ENCODE measurements at places on chromosomes 1 and 21.

DNA sequence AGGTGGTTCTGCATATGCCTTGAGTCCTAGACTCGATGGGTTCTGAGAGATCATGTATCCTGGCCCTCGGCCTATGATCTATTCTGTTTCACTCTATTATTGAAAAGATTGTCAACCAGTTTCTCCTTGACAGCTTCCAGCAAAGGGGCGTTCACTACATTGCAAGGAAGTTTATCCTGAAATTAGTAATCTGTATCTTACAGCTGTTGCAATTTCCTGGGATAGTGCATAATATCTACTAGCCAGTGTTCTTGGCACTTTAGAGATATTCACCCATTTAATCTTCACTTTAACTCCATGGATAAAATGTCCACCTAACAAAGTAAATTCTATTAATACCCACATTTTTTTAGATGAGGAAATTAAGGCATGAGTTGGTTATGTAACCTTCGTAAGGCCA is 203.6 kb downstream of the TGFB2 start:
- DNase-seq = no peak

DNA sequence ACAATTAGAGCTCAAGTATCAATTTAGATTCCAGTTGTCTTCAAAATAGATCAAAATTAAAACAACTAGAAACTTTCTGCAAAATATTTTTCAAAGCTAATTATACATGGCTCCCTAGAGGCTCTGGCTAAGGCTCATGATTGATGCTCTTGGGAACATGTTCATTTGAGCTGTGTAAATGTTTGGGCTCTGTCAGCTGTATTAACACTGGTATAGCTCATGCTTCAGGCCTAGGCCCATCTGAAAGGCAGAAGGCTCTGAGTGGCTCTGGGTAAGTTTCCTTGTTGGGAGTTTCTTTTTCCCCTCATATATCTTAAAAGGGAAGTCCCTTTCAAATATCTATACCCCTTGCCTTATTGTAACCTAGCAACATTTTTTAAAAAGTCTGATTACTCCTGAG is 81.3 kb downstream of the UROD start:
- no peak for DNase-seq

- DNase-seq = no peak
Measured at GRCh38 chr1:24481101-24481500, 21.5 kb upstream of the RCAN3 start.

DNA sequence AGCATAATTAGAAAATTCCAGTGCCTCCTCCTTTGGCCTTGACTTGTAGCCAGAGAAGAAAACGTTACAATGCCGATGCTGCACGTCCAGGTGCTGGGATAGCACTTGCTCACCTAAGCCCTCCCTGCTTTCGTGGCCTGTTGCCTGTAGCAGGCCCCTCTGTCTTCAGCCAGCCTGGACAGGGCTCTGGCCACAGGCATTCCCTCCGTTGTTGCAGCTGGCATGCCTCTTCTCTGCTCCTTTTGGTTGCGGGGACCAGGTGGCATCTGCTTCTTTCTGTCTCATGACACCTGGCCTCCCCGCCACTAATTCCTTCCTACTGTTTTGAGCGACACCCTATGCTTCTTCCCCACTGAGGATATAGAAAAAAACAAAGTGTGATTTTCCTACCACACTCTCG is 54.6 kb upstream of the MORC3 start:
- DNase-seq = peak; percentile 76

GRCh38 chr1:10673109-10673711 is 123.2 kb downstream of the CASZ1 start:
- DNase-seq = no peak

DNA sequence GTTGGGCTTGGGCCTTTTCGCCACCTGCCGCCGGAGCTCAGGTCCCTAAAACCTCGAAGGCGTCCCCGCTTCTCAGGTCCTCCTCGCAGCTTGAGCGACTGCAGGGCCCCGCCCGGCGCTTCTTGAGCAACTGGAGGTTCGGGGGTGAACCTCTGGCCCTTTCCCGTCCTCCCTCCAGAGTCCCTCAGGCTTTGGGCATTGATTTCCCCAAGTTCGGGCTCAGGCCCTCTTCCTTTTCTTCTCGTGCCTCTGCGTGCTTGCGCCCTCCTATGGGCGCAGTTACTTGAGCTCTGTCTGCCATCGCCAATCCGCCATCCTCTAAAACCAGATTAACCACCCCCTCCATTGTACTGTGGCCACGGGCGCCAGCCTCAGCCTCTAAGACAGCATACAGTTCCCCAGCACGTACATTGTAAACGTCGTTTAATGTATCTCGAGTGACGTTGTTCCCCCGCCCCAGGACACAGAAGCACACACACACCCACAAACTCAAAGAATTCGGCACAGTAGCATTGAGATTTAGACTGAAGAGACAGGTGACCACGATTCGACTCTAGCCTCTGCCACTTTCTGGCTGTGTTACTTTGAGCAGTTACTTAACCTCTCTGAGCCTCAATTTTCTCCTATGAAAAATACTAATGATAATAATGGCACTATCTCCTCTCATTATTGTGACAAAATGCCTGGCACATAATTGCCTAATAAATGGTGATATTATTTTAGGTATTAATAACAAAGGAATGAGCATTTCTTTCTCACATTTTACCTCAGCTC is 22.6 kb downstream of the BTG2 start:
- DNase-seq = no peak

- DNase-seq = no peak
Measured at GRCh38 chr1:14570514-14570913, 28.0 kb upstream of the KAZN start.

- peak; percentile 46 for DNase-seq
Measured at GRCh38 chr1:82775406-82776000, 974.8 kb downstream of the ADGRL2 start.

DNA sequence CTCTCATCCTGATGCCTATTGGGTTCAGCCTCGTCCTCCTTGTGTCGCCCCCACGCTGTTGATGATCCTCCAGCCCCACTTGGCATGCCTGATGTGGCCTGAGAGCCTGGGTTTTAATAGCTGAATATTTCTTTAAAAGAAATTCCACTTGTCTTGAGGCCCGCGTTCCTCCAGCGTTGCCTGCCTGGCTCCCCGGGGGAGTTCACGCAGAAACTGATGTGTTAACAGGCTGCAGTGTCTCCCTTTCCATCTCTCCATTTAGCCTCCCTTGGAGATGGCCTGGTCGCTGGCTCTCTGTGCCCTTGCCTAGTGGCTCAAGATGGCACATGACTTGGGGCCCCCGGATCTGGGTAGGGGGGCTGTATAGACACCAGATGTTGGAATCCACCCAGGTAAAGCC is 9.5 kb downstream of the ACTL8 start:
- no peak for DNase-seq

GRCh38 chr1:166944186-166944967 is 31.0 kb downstream of the ILDR2 start:
- no peak for DNase-seq

GRCh38 chr1:206510371-206510770 is 3.0 kb downstream of the RASSF5 start:
- DNase-seq = peak; percentile 52

GRCh38 chr1:201593200-201593921 is 54.4 kb downstream of the NAV1 start:
- peak; percentile 68 for DNase-seq

GRCh38 chr1:6574025-6574620 is 5.7 kb upstream of the ZBTB48 start:
- peak; percentile 82 for DNase-seq

GRCh38 chr1:113279776-113280391 is 110.4 kb upstream of the MAGI3 start:
- DNase-seq = no peak

DNA sequence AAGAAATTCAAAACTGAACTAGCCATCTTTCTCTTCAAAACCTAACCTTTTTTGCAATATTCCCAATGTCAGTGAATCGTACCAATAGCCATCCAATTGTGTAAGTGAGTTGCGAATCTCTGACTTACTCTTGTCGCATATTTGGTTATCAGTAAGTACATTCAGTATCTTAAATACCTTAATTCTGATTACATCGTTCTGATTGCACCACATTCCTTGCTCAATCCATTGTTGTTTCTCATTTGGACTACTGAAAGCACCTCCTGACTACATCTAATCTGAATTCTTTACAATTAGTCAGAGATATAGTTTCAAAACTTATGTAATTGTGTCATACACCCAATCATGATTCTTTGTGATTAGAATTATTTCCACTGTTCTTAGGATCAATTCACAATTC is 16.8 kb upstream of the BRINP3 start:
- no peak for DNase-seq

GRCh38 chr1:115678141-115678540 is 36.4 kb downstream of the VANGL1 start:
- DNase-seq = no peak

- DNase-seq = no peak
Measured at GRCh38 chr1:21379571-21379970, 60.4 kb upstream of the NBPF3 start.

- no peak for DNase-seq
Measured at GRCh38 chr1:111671852-111672251, 52.3 kb downstream of the RAP1A start.

DNA sequence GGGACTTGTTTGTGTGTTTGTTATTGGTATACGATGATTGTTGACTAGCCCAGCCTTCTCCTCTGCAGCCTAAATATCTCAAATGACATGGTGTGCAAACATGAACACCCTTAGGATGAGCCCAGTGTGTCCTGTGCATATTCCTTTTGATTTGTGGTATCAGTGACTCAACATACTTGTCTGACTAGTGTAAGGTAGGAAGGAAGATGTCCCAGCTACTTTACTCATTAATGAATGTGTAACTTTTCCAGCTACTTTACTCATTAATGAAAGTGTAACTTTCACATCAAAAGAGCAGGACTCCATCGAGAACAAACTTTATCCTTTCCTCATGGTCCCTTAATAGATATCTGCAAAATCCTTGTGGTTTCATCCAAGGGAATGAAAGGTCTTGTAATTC is 2.7 kb upstream of the ZNF692 start:
- no peak for DNase-seq

DNA sequence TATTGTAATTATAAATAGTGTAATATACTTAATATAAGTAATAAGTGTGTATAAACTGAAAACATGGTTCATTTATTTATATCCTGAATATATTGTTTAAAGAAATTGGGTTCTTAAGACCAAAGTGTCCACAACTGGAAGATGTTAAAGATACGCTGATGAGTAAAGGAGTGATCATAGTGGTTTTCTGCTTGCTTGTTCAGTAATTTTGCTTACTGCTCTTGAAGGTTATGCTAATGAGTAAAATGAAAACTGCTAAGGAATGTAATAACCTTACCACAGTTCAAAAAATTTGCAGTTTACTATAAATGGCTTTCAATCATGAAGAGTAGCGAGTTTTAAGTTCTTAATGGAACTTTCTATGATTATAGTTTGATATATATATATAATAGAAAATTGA is 22.0 kb downstream of the DONSON start:
- no peak for DNase-seq

DNA sequence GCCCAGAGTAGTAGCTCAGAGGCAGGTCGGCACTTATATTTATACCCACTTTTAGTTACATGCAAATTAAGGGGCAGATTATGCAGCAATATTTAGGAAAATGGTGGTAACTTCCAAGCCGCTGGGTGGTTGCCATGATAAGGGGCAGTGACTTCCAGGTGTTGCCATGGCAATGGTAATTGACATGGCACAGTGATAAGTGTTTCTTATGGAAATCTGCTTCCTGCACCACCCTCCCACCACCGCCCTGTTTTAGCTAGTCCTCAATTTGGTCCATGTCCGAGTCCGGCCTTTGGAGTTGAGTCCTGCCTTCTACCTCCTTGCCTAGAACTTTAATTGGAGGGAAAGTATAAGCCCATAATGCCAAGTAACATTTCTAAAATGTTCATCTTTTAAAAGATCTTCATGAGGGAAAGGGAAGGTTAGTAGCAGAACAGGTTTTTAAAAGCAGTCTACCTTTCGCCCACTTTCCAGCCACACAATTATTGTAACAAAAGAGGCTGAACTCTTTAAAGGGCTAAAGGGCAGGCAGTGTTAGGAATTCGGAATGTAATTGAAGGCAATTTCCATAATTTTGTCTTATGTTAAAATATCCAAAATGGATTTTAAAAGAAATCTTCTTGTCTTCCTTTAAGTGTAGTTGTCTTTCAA is 21.7 kb downstream of the ZBTB8B start:
- DNase-seq = no peak

DNA sequence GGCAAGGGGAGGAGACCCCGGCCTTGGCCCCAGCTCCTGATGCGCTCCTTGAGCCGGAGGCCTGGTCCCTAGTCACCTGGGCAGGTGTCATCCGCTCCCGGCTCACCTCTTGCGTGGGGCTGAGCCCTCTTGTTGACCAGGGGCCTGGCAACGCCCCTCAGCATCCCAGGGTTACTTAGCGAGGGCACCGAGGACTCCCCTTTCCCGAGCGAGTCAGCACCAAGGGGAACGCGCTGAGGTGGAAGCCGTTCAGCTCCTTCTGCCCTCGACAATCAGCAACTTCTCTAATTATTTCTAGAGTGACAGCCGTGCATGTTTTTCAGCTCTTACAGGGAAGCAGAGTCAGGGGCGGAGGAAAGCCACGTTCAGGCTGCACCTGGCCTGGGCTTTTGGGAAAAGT is 522 bp downstream of the SLC45A1 start:
- no peak for DNase-seq

GRCh38 chr1:205913451-205914154 is 29.7 kb downstream of the SLC26A9 start:
- no peak for DNase-seq

- DNase-seq = peak; percentile 22
Measured at GRCh38 chr1:231241750-231242149, 738 bp downstream of the GNPAT start.

GRCh38 chr1:87044424-87044823 is 130.0 kb downstream of the HS2ST1 start:
- DNase-seq = no peak

DNA sequence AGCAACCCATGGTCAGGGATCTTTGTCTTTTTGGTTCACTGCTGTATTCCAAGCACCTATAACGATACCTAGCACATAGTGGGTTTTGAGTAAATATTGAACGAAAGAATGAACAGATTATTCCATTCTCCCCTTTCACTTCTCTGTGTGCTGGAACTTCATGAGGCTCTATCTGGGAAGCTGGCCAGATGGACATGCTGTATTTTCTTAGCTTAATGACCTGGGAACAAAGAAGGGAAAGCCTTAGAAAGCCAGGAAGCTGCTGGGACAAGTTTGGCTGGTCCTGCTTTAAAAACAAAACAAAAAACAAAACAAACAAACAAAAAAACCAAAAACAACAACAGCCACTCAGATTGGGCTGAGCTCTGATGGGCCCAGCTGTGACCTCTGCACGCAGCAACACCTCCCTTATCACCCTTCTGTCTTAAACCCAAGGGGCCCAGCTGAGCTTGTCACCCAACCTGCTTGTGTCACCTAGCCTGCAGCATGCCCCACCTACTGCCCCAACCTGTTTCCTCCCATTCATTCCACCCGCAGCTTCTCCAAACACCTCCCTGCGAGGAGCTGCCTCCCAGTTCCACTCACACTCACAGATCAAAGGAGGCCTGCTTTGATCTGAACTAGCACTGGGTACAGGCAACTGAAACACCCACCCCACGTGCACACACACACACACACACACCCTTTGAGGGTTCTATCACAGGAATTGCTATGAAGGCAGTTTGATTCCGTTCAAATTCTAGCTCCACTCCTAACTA is 37.1 kb downstream of the SLC30A1 start:
- no peak for DNase-seq
